Psoas muscle (tissue), 8 donors: ENCODE measurements at places on chromosomes 7 and 10. TPM values are rescaled to one million over a fixed set of nuclear protein-coding genes. Genes with fewer than 3 reads are reported as not detected.

DYNC1I1 gene
- 6.9 TPM for total RNA-seq

SERPINE1 gene
- 14.4 TPM for total RNA-seq

TMEM236 gene
- 0.60 TPM for total RNA-seq

- DNase-seq: no peak
These were observed 487.7 kb upstream of the AUTS2 start for GRCh38 chr7:69110450-69111050.

DNA sequence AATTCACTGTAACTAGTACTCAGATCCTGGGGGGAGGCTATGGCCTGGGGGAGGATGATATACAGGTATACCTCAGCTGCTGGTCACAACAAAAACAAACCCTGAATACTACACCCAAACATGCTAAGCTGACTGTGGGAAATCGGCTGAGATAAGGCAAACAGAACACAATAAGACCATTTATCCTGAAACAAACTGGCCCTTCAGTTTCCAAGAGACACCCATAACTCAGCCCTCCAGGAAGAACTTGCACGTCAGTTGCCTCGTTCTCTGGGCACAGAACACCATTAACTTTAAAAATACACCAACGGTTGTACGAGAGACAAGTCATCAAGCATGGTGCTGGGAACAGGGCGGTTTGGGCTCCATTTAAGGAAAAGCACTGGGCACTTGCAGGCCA is 24.1 kb upstream of the KCNMA1 start:
- no peak for DNase-seq
